ENCODE measurements at places on chromosomes 4 and X. TPM values are rescaled to one million over a fixed set of nuclear protein-coding genes. Genes with fewer than 3 reads are reported as not detected.

DNA sequence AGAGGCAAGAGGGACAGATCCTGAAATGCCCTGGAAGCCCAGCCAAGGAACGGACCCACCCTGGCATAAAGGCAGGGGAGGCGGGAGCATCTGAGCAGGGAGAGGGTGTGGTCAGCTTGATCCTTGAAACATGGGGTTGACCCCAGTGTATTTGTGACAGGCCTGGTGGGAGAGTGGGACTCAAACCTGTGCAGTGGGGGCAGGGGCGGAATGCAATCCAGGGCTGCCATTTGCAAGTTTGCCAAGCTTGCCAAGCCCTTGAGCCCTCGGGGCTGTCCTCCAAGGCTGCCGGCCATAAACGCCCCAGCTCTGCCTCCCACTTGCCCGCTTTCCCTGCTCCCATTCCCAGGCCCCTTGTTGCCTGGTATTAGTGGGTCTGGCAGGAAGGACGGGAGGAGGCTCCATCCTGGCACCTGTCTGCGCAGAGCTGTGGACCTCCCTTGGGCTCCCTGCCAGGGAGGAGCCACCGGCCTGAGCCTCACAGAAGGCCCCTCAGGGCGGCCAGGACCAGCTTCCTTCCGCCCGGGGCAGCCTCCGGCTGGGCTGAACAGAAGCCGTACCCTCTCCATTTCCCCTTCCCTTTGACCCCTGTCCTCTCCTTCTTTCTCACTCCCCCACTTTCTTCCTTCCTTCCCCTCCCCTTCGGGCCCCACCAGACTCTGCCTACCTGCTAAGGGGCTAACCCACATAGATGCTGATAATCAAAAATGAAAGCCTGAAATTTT, 661 bp downstream of the S100P start:
- no peak for DNase-seq

DNA sequence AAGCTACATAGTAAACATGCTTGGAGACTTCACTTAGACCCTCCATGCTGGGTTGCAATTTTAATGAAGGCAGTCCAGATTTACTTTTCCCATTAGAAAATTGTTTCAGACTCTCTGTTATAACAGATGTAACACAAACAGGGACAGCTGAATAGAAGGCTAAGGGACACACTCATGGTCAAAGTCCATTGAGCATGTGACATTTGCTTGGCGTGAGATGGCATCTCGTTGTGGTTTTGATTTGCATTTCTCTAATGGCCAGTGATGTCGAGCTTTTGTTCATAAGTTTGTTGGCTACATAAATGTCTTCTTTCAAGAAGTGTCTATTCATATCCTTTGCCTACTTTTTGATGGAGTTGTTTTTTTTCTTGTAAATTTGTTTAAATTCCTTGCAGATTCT, 358.2 kb upstream of the CLNK start:
- DNase-seq: no peak

XG gene
- total RNA-seq: not detected

FAM47E gene
- total RNA-seq: 2.3 TPM

HSD17B13 gene
- total RNA-seq: 0.40 TPM

RHOXF2 gene
- not detected for total RNA-seq

APOO gene
- 13.3 TPM for total RNA-seq

CLCN3 gene
- total RNA-seq: 18.8 TPM

Measured in ovary (tissue), 10 donors.